ENCODE measurements at places on chromosomes 13 and 19. TPM values are rescaled to one million over a fixed set of nuclear protein-coding genes. Genes with fewer than 3 reads are reported as not detected.

- DNase-seq = no peak
Measured at GRCh38 chr19:10640361-10640760, 13.8 kb upstream of the ILF3 start.

DNA sequence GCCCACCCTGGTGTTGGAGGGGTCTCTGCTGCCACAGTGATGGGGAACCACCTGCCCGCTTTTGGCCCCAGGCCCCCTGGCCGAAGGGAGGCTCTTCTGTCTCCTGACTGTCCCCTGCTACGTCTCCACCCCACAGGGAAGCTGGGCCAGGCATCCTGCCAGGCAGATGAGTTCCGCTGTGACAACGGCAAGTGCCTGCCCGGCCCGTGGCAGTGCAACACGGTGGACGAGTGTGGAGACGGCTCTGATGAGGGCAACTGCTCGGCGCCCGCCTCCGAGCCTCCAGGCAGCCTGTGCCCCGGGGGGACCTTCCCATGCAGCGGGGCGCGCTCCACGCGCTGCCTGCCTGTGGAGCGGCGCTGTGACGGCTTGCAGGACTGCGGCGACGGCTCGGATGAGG lies 11.0 kb downstream of the LRP3 start:
- no peak for DNase-seq

Gene F7
- 0.05 TPM for total RNA-seq

DNA sequence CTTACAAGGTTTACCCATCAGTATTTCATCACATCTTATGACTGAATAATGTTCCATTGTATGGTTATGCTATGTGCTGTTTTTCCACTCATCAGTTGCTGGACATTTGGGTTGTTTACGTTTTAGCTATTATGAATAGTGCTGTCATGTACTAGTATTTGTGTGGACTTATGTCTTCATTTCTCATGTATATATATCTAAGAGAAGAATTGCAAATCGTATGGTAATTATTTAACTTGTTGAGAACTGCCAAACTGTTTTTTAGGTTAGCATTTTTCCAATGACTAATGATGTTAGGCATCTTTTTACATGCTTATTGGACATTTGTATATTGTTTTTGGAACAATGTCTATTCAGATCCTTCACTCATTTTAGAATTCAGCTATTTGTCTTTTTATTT lies 368.3 kb downstream of the LMO7 start:
- DNase-seq = no peak

DNA sequence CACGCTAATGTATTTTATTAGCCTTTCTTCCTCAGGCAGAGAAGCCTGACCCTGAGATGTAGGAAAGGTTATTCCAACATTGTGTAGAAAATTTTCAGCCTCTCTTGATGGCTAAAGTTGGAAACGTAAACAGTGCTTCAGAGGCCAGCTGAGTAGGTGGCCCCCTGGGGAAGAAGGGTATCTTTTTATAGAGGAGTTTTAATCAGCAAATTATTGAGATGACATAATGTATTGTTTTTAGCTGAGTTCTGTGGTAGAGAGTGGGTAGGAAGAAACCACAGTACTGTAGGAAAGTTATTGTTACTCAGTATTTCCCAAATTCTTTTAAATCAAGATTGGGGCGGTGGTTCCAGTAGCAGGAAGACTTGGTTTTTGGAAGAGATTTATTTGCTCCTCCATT lies 268.8 kb downstream of the DLEU7 start:
- peak; percentile 52 for DNase-seq

DNA sequence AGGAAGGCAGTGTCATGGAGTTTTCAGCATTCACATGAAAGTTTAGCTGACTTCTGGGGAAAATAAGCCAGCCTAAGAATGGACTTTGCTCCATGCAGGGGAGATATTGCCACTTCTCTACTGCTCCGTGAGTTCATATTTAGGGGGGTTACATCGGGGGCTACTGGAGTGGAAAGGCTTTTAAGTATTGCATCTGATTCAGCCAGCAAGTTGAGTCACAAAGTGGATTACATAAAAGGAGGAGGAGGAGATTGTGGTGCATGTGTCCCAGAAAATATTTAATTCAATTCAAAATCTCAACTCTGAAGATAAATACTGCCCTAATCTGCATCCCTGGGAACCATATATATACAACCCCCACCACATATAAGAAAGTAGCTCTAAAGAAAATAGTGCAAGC lies 617.2 kb downstream of the DCT start:
- DNase-seq = no peak

Gene ACP7
- total RNA-seq = 0.03 TPM

Data from A172 (cell line).